ENCODE measurements at places on chromosomes 3 and 15. TPM values are rescaled to one million over a fixed set of nuclear protein-coding genes. Genes with fewer than 3 reads are reported as not detected.

The MCF2L2 gene
- polyA plus RNA-seq: 0.71 TPM

GRCh38 chr15:75641603-75642002, 1.6 kb upstream of the IMP3 start:
- no peak for DNase-seq

GRCh38 chr3:126509597-126510307, 7.8 kb downstream of the UROC1 start:
- DNase-seq: no peak

DNA sequence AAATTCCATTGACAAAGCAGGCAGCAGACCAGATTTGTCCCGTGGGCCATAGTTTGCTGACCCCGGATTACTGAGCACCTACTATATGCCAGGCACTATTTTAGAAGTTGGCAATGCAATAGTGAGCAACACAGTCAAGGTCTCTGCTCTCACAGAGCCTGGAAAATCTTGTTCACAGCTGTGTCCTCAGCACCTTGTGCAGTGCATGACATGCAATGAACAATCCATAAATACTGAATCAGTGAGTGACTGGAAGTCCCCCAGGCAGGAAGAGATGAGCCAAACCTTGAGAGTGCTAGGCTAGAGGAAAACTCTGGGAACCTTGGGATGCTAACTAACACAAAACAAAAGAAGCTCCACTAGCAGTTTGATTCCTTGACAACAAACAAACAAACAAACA, 14.4 kb downstream of the TM4SF1 start:
- no peak for DNase-seq

GRCh38 chr3:189748046-189748445, 116.9 kb downstream of the TP63 start:
- DNase-seq: no peak

DNA sequence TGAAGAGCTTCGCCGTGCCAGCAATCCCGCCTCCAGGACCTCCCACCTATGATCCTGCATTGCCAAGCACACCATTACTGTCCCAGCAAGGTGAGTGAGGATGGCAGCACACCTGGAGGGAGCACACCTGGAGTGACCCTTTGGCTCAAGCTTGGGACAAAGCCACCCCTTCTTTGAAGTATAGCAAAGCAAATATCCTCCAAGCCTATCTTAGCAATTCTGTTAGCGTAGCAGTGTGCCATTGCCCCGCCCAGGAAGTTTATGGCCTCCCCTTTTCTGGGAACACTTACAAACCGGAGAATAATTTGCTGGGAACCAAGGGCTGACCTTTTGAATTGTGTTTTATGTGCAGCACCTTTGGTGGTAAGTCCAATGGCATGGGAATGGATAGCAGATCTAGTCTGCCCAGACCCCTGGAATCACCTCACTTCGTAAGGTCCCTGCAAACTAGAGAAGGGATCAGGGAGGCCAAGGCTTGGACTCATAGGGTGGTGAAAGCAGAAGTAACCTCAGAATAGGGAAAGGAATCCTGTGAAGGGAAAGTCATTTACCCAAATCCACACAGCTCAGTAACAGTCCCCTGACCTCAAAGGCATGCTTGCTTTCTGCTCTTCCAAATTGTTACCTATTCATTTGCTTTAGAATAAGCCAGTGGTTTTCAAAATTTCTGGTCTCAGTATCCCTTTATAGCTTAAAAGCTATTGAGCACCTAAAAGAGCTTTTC, 70.1 kb downstream of the HCN4 start:
- no peak for DNase-seq

DNA sequence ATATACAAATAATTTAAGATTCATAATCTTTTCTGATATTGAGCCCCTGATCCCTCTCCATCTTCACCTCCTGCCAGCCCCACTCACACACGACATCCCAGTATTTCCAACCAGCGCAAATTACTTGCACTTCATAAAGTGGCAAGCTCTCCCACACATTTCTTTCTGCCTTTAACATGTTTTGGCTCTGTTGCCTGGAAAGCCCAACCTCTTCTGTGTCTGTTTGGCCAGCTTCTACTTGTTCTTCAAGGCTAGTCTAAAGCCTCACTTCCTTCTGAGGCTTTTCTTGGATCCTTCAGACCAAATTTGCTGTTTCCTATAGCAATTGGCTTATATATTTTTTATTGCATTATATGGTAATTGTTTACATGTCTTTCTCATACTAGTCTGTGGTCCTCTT, 5.1 kb upstream of the TM6SF1 start:
- DNase-seq: no peak

GRCh38 chr3:166864473-166865467, 515.3 kb downstream of the ZBBX start:
- DNase-seq: no peak

- DNase-seq: no peak
Measured at GRCh38 chr3:147359177-147360050, 46.9 kb downstream of the ZIC4 start.

DNA sequence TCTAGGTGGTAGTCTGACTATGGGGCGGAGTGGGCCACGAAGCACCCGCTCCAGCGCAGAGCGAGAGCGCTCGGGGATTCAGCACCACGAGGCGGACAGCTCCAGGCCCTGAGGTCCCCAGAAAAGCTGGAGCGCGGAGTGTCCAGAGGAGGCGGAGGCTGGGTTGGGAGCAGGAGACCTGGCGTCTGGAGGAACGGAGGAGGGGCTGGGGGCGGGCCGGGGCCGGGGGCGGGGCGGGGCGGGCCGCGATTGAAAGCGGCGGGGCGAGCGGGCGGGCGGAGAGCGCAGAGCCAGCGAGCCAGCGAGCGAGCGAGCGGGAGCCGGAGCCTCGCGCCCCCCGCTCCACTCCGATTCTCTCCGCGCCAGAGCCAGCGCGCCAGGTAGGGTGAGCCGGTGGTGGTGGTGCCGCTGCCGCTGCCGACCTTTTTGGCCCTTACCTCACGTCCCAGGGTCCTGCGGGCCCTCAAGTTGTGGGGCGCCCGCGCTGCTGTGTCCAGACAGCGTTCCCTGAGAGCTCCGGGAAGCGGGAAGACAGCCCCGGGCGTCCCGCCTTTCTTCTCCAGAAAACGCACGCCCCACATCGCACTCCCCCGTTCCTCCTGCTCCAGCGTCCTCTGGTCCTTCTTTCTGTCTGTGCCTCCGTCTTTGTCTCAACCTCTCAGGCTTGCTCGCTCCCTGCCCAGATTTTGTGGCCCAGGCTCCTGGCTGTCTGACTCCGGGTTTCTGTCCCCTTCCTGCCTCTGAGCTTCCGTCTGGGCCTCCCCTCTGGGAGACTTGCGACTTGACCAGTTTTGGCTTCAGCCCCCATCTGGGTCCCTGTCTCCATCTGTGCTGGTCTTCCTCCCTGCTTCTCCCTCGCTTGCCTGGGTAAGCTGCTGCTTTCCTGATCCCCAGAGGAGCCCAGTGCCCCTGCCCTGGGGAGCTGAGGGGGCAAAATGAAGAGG, at the start of gene GRM2:
TSS of gene GRM2 (plus strand) at position 281 of the 944 bp plus-strand sequence. CDS start 1,916 bp downstream, outside the sequence.
- peak; percentile 59 for DNase-seq

The GNAT1 gene
- polyA plus RNA-seq: not detected

- no peak for DNase-seq
Measured at GRCh38 chr3:152706991-152707713, 127.8 kb upstream of the P2RY1 start.

All from right renal cortex interstitium (tissue), 3 donors.